ENCODE measurements at places on chromosomes 5 and 9. TPM values are rescaled to one million over a fixed set of nuclear protein-coding genes. Genes with fewer than 3 reads are reported as not detected.

- H3K36me3 ChIP-seq: no peaks in the 10 kb centered on the region
- H3K27ac ChIP-seq: no peak overlapping the region
- peak overlapping the region; percentile 83 for H3K4me3 ChIP-seq
- no peak for DNase-seq
Measured at GRCh38 chr9:92762196-92762595, 2.4 kb downstream of the BICD2 start.

DNA sequence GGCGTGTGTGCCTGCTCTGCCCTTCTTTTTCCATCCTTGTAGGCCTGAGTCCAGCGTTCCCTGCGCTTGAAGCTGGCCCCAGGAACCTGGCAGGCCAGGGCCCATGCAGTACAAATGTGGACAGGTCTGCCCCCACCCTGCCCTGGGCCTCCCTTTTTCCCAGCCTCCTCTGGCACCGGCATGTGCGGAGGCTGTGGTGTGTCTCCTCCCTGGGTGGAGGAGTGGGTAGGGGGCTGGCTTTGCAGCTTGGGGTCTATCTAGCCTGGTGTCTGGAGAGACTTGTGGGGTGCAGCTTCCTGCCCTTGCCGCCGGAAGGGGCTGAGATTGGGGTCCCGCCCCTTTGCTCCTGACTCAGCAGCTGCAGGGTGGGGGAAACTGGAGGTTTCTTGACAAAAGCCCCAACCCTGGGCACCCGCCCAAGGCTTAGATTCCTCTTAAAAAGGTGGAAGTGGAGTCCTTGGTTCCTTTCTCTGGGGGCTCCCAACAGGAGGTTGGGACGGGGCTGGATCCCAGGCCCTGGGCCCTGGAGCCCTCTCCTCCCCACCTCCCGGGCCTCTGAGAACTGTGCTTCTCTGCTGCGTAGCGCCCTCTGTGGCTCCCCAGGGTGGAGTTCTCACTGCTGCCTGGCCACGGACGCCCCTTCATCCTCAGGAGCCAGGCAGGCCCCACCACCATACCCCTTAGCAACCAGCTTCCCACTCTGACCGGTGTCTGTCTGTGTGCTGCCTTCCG lies 18.0 kb downstream of the RXRA start:
- H3K27ac ChIP-seq: peak overlapping the region; percentile 72
- H3K4me3 ChIP-seq: no peak overlapping the region
- DNase-seq: peak; percentile 73
- peaks cover 4% of the 10 kb centered on the region for H3K36me3 ChIP-seq

- H3K27me3 ChIP-seq: no peaks in the 10 kb centered on the region
- H3K4me1 ChIP-seq: no peaks in the 10 kb centered on the region
- H3K36me3 ChIP-seq: no peaks in the 10 kb centered on the region
- no peak overlapping the region for H3K4me3 ChIP-seq
Measured at GRCh38 chr9:99403371-99403770, 181.3 kb downstream of the SEC61B start.

DNA sequence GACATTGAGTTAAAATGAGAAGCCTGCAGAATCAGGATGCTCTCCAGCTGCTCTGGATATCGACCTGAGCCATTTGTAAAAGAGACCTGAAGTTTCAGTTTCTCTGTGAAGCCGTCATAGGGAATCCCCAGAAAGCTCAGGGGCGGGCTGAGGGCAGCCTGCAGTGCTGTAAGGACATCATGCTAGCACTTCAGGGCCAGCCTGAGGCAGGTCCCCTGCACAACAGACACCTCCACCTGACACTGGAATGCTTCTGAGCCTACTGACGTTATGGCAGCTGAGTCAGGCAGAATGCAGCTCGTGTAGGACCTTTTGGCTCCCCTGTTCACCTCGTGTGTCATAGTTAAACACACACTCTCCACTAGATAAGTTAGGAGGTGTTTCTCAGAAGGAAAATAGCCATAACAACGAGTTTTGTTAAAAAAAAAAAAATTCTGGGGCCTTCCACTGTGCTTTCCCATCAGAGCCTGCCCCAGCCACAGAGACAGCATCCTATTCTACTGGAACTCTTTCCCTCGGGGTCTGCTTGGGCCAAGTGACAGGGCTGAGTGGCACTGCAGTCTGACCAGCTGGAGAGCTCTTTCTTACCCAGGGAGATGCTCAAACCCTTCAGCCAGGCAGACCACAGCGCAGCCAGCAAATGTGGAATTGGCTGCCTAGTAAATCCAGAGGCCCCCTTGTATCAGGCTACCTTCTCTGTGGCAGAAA lies 354.9 kb downstream of the DIRAS2 start:
- H3K36me3 ChIP-seq: no peaks in the 10 kb centered on the region
- no peak overlapping the region for H3K27ac ChIP-seq
- H3K4me1 ChIP-seq: no peaks in the 10 kb centered on the region
- DNase-seq: no peak
- H3K27me3 ChIP-seq: no peaks in the 10 kb centered on the region

The NUTM2F gene
- total RNA-seq: not detected

DNA sequence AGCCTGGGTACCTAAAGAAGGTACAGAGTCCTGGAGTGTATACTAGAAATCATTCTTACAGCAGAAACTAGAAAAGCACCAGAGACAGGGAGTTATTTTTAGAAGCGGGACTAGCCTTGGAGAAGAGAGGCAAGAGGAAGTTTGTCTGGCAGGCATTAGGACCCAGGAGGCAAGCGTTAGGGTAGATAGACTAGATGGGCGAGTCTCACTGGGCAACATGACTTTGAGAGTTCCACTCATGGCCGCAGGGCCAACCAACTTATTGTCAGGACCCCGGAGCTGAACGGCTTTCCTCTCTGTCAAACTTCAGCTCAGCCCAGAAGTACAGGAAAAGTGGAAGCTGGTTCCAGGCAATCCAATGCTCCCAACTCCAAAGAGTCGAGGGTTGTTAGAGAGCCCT lies 34.1 kb upstream of the NPR3 start:
- no peaks in the 10 kb centered on the region for H3K27me3 ChIP-seq
- peaks cover 3% of the 10 kb centered on the region for H3K4me1 ChIP-seq
- H3K4me3 ChIP-seq: no peak overlapping the region
- no peaks in the 10 kb centered on the region for H3K36me3 ChIP-seq
- H3K27ac ChIP-seq: no peak overlapping the region
